ENCODE measurements at places on chromosomes 12 and 14.

- DNase-seq = no peak
Measured at GRCh38 chr12:79435742-79436141, 255.0 kb downstream of the PAWR start.

DNA sequence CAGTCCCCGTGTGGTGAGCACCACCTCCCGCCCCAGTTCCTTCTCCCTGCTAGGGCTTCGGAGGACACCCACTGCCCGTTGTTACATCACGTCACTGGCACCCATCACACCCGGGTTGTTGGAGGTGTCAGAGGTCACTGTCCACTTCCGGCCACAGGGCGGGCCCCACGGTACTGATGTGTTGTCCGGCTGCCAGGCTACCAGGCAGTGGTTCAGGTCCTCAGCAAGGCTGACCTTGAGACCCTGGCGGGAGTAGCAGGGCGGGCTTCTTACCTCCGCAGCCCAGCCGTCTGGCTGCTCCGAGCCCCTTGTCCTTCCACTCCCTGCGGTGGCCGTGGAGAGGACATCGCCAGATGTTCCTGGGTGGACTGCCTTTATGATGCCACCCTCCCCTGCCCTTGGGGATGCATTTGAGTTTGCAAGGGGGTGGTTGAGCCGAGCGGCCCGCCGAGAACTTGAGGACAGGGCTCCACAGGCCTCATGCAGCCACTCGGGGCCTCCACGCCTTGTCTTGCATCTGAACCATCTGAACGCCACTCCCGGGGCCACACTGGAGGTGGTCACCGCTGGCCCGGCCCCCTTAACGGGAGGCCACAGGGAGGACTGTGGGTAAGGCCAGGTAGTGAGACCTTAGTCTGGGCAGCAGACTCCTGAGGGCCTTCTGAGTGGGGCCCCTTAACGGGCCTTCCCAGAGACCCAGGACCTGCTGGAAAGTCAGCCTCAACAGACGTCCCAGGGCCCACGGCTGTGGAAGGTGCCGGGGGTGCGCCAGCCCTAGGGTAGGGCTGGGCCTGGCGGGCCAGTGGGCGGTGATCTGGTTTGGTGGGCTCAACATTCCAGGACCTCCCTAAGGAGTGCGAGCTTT is 27.1 kb upstream of the PLD4 start:
- DNase-seq = no peak

GRCh38 chr12:47383942-47384341 is 304.2 kb upstream of the AMIGO2 start:
- no peak for DNase-seq

GRCh38 chr12:90102957-90103652 is 394.5 kb upstream of the ATP2B1 start:
- DNase-seq = no peak

DNA sequence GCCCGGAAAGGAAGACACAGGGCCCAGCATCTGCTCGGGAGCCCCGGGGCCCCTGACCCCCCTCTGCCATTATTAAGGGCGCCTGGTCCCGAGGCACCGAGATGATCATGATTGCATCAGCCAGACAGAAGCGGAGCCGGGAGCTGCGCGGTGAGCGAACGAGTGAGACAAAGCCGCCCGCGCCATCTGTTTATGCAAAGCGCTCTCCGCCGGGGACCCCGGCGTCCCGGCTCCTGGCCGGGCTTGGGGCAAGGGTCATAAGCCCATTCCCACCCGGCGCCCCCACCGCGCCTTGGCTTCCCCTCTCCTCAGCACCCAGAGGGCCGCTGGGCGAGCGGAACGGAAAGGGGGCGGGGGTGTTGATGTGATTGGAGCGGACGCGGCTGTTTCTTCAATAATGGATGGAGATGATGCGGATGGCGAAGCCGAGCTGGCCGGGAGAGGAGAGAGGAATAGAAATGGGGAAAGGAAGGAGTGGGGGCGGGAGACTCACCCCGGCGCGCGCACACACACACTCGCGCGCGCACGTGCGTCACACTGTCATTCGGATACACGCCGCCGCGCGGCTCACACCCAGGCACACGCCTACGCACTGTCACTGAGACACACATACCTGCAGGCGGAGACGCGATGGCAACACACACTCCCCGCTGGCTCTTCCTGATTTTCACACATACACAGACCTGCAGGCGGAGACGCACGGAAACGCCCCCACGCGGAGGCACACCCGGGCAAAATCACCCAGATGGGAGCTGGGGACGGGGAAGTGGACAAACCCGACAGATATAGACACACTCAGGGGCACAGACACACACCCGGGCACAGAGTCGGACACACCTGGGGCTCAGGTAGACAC is 10.7 kb downstream of the STAC3 start:
- DNase-seq = no peak

GRCh38 chr12:47160316-47161244 is 80.8 kb upstream of the AMIGO2 start:
- no peak for DNase-seq

All from retinal pigment epithelial cell (primary cell).